GM12892 (cell line): ENCODE measurements at places on chromosomes 2 and 18.

DNA sequence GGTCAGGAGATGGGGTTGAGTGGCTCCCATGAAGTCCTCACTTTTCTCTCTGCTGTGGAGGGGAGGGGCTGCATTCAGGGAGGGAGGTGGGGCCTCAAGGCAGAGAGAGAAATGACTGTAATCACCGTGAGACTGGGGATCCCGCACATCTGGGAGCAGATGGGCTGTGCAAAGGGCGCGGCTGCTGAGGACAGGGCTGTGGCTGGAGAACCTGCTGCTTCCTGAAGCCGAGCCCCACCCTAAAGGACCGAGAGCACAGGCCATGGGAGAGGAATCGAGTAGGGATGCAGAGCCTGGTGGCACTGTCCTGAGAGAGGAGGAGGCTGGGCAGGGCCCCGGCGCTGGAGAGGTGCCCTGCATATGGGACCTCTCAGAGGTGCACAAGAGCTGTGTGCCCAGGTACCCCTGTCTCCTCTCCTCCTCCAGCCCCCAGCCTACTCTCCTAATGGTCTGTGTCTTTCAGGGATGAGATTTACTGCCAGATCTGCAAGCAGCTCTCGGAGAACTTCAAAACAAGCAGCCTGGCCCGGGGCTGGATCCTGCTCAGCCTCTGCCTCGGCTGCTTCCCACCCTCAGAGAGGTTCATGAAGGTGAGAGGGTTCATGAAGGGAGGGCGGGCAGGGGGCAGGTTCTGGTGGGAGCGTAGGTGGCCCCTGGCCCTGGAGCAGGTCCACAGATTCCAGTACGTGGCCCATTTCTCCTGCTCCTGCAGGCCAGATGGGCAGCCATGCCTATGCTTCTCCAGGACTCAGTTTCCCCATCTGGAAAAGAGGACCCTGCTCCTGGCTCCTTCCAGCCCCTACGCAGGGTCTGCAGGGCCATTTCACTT is 25.9 kb upstream of the GPR17 start:
- DNase-seq, result peak; percentile 52

- DNase-seq, result no peak
These were observed 11.4 kb downstream of the TXNDC2 start for GRCh38 chr18:9897129-9897528.

DNA sequence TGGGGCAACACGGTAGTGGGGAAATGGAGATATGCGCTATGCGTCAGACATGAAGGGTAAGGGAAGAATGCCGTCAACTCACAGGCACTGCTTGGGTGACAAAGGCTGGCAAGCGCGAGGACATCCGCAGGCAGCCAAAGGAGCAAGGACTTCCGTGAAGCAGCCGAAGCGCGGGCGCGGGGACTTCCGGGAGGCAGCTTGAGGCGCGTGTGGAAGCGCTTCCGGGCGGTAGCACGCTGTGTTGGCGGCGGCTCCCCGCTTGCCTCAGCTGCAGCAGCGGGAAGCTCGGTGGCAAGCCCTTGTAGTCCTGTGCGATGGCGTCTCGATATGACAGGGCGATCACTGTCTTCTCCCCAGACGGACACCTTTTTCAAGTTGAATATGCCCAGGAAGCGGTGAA is at the start of gene PSMA8:
TSS of gene PSMA8 (plus strand) at position 218 of the 400 bp plus-strand sequence. CDS start at position 315, 97 bp downstream.
- peak; percentile 22 for DNase-seq

- no peak for DNase-seq
These were observed 2.6 kb upstream of the HOXD11 start for GRCh38 chr2:176104316-176105077.

- no peak for DNase-seq
These were observed 40.7 kb downstream of the ATIC start for GRCh38 chr2:215352602-215353001.

DNA sequence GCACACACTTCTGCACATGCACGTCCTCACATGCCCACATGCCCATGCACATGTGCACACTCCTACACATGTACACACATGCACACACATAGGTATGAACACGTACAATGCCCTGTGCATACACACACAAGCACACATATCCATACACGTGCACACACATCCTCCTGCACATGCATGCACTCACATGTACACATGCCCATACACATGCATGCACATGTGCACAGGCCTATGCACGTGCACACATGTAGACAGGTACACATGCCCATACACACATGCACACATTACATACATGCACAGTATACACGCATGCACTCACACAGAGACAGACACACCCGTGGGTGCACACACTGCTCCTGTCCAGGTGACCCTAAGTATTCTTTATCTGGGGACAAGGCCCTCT is 34.3 kb downstream of the GPC1 start:
- DNase-seq, result no peak

DNA sequence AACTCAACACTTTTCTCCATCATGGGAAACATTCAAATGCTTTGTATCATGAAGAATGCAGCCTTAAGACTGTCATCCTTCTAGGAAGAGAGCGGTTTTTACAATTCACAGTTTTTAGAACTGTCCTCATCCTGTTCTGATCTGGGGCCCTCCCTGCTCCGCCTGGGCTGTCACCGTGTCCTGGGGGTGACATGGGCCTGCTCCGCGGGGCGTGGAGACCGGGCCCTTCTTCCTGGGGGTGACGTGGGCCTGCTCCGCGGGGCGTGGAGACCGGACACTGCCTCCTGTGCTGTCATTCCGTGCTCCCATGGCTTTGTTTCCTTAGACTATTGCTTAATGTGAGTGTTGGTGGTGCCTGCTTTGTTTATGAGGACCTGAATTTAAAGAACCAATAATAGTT is 122.8 kb downstream of the TMEM18 start:
- DNase-seq, result no peak

DNA sequence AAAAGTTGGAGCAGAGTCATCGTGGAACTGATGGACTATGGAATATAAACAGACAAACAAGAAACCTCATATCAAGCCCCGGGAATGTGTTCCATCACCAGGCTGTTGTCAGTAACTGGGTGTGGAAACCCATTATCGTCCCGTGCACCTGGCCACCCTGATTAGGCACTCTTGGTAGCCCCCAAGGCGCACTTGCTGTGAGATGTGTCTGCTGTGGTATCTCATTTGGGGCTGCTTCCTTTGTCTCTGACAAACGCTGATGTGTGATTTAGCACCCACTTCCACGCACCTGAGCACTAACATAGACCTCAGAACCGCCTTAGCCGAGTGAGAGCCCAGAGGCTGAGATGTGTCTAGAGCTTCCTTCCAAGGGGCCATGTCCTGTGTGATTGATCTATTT is 96.3 kb downstream of the PRPF40A start:
- no peak for DNase-seq
